ENCODE measurements at places on chromosomes 4 and X. TPM values are rescaled to one million over a fixed set of nuclear protein-coding genes. Genes with fewer than 3 reads are reported as not detected.

ELF4 gene
- total RNA-seq = 4.0 TPM

SLC9B1 gene
- 0.67 TPM for total RNA-seq

TBCK gene
- 67.6 TPM for total RNA-seq

TGIF2LX gene
- not detected for total RNA-seq

CACNA1F gene
- total RNA-seq = not detected

CHRDL1 gene
- total RNA-seq = 1.1 TPM

DOK7 gene
- not detected for total RNA-seq
